ENCODE measurements at places on chromosomes 6 and 20.

GRCh38 chr20:61903575-61904340, 161.9 kb downstream of the TAF4 start:
- DNase-seq, result no peak

DNA sequence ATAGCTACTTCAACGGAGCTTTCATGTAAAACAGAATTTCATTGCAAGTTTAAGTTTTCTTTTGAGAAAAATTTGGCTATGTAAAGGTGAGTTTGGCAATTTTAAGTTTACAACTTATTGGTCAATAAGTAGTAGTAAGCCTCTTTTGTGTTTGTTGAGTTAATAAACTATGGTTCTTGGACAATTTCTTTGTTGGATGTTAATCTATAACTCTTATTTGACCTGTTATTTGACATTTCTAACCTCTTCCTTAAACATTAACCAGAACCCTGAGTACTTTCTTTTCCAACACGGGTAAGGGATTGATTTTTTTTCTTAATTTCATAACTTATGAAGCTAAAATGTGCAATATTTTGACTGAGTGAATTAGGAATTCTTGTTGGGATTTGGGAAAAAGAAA, 354.4 kb downstream of the PRKN start:
- DNase-seq, result no peak

- DNase-seq, result no peak
These were observed 274.9 kb downstream of the UTRN start for GRCh38 chr6:144559865-144560593.

DNA sequence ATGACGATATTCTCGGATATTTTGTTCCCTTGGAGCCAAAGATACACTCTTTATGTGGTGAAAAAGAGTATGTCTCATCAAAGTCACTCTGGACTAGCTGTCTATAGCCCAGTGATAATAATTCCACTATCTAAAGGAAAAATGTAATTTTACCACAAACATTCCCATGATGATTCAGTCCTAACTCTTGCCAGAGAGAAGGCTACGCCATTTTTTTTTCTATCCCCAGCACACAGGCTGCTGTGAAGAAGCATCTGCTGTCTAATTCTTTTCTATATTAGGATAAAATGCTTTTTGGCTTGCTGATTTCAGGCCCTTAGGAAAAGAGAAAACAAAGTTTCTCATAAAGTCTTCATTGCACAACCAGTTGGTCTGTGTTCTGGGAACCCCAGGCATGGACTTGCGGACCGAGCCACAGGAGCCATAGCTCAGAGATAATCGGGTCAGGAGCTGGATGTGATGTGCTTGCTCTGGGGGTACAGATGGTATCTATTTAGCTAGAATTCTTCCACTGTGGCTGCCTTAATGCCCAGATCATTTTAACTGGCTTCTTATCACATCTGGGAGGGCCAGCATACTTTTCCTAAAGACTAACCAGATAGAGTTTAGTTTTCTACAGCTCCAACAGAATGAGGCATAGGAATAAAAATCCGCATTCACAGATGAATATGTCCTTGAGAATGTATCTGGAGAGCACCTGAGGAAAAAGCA, 683.7 kb upstream of the ID4 start:
- peak; percentile 25 for DNase-seq

- DNase-seq, result no peak
These were observed 34.4 kb upstream of the KIF16B start for GRCh38 chr20:16607364-16608276.

GRCh38 chr6:87118054-87118453, 23.1 kb upstream of the CGA start:
- no peak for DNase-seq

DNA sequence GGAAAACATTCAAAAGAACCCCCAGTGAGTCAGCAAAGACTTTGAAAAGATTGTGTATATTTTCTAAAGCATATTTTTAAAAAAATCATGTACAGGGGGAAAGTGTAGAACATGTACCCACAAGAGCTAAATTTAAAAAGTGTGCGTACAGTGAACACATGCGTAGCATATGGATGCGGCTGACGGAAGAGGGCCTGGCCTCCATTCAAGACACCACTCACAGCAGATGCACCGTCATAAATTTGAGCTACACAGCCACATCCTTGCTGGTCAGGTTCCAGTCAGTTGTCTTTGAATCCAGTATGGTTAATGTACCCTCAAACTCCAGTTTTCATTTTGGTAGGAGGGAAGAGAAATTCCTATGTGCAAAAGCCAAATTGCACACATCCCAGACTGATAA, 54.3 kb upstream of the SPACA1 start:
- no peak for DNase-seq

- DNase-seq, result no peak
These were observed 45.7 kb upstream of the SMIM28 start for GRCh38 chr6:138331984-138332383.

- no peak for DNase-seq
These were observed 161.0 kb downstream of the GJA1 start for GRCh38 chr6:121596441-121596840.

DNA sequence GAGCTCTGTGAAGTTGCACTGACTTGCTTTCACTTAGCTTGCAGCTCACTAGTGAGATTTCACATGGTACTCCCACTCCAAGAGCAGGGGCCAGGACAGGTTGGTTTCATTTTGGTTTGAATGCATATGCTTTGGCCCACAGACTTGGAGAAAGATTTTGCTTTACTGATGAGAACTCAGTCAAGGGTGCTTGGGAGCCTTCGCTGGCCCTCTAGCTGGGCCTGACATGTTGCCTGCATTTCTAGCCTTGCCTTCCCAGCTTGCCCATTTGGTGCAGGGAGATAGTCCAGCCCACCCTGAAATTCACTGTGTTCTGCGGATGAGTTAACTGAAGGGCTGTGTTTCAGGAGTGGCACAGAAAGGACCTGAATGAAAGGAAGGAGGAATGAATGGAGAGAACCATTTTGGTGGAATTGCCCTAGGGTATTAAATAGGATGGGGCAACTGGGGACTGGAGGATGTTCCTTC, 1.9 kb downstream of the SGK1 start:
- DNase-seq, result no peak

DNA sequence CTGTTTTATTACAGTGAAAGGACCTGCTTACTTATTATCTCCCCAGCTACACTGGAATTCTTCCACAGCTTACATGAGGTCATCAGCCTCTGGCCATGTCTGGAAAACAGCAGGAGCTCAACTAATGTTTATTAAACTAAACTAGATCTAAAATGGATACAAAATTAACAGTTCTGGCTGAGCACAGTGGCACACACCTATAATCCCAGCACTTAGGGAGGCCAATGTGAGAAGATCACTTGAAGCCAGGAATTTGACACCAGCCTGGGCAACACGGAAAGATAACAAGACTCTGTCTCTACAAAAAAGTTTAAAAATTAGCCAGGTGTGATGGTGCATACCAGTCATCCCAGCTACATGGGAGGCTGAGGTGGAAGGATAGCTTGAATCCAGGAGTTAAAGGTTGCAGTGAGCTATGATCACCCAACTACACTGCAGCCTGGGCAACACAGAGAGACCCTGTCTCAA, 220.8 kb upstream of the MARCKS start:
- no peak for DNase-seq

GRCh38 chr6:133891149-133891926, 2.4 kb downstream of the TCF21 start:
- peak; percentile 32 for DNase-seq

GRCh38 chr6:16222826-16223225, 15.6 kb upstream of the GMPR start:
- no peak for DNase-seq

GRCh38 chr6:112183271-112183671, 71.1 kb downstream of the LAMA4 start:
- no peak for DNase-seq

- DNase-seq, result no peak
These were observed 8.4 kb downstream of the PI3 start for GRCh38 chr20:45183084-45183483.

DNA sequence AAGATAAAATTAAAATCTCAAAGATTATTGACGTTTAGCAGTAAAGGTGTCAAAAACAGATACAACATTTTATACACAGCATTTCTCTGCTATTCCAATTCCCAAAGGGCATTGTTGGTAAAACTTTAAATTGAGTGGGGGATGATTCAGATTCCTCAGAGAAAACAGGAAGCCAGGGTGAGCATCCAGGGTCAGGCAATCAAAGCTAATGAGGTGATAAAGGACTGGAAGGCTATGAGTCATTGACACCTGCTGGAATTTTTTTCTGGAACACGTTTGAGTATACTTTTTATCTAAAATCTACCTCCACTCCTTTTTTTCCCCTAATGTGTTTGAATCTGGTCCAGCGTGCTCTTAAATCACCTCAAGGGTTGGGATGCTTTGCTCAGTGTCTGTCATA, 52.2 kb downstream of the FKBP1C start:
- no peak for DNase-seq

DNA sequence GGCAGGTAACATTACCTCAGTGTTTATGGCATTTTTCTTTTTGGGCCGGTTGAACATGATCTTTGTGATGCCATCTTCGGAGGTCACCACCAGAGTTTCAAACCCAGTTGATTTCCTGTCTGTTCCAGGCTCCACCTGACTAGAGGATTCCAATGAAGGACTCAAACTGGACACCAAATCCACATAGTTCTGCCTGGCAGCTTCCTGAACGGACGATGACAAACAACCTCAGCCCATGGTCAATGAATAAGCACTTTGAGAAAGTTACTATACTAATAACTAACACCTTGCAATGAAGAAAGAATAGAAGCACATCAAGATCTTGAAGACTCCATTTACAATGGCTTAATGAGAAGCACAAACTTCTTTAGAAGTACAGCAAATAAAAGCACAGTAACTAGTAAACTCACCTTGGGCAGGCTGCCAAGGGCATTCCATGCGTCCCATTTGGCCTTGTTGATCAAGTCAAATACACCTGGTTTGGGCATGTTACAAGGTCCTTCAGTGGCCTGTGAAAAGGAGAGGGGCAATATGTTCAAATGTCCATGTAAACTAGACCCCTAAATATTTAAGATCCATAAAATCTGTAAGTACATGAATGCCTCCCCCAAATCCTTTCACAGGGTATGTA, 4.9 kb downstream of the ECI2 start:
- no peak for DNase-seq

- no peak for DNase-seq
These were observed 115.4 kb downstream of the SYCP2 start for GRCh38 chr20:59817846-59818615.

DNA sequence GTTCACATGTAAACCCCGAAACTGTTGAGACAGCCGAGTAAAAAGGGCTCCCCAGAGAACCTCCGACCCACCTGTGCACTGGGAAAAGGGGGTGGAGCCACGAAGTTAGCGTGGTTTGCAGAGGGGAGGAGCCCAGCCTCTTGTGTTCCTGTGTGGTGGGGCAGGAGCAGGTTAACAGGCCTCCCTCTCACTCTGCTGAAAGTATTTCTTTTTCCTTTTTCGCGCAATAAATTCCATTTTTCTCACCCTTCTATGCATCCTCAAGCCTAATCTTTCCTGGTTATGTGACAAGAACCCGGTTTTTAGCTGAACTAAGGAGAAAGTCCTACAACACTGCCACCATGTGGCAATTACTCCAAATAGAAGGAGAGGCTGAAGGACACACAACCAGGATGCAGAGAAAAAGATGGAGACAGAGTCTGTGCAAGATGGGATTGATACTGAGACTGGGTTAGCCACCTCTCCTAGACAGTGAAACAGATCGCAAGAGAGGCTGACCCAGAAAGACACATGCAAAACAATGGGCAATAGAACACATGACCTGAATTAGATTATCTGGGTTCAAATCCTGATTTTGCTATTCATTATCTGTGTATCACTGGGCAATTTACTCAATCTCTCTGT, 168.7 kb upstream of the PRSS16 start:
- DNase-seq, result peak; percentile 66

- DNase-seq, result peak; percentile 34
These were observed 43.6 kb downstream of the MDGA1 start for GRCh38 chr6:37653933-37654565.

GRCh38 chr6:11098004-11098403, 4.4 kb downstream of the SMIM13 start:
- no peak for DNase-seq

GRCh38 chr6:83592770-83593394, 80.5 kb downstream of the PRSS35 start:
- DNase-seq, result peak; percentile 24

DNA sequence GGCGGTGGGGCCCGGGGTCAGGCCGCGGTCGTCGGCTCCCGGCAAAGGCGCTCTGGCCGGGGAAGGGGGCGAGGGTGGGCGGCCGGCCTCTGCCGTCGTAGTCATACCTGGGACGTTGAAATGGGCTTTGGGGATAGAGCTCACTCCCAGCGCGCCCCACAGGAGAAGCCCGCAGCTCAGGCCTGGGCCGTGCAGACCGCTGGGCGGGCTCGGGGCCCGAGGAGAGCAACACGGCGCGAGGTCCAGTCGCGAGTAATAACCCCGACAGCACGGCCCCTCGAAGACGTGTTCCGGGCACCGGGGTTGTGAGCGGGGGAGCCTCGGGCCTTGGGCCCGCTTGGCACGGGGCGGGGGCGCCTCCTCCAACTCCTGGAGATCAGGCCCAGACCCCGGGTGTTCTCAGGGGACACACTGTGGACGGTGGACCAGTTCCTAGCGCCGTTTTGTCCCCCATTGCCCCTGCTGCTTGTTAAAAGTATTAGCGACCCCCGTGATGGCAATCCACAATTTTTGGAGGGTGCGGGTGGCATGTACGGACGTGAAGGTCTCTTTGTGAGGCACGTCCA, 10.9 kb downstream of the FOXC1 start:
- no peak for DNase-seq

- DNase-seq, result peak; percentile 31
These were observed 510.2 kb upstream of the SULF2 start for GRCh38 chr20:48295445-48295903.

GRCh38 chr20:38844963-38845362, 39.5 kb downstream of the PPP1R16B start:
- peak; percentile 68 for DNase-seq

GRCh38 chr6:19536838-19537237, 300.3 kb upstream of the ID4 start:
- DNase-seq, result peak; percentile 20

- DNase-seq, result no peak
These were observed 17.8 kb upstream of the FKBP5 start for GRCh38 chr6:35706468-35706867.

DNA sequence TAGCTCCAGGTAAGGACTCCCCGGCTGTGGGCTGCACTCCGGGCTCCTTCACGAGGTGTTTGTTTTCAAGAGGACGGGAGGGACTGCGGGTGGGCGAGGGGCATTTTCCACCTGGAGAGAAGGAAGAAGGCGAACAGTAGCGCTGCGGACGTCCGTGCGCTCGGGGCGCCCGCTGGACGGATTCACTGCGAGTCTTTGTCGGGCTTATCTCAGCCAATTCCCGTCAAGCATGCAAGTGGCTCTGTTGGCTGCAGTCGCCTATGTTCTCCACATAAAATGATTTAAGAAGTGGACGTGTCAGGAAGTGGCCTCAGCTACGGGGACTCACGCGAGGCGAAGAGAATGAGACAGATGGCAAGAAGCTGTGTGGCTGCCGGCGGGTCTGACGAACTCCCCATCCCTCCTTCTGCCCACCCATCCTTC, 332 bp downstream of the GRIK2 start:
- DNase-seq, result peak; percentile 74

All from NCI-H2171 treated with DMSO at 0.1 percent for 48 hours (cell line).